SK-N-SH (cell line): ENCODE measurements at places on chromosomes 6 and 20.

DNA sequence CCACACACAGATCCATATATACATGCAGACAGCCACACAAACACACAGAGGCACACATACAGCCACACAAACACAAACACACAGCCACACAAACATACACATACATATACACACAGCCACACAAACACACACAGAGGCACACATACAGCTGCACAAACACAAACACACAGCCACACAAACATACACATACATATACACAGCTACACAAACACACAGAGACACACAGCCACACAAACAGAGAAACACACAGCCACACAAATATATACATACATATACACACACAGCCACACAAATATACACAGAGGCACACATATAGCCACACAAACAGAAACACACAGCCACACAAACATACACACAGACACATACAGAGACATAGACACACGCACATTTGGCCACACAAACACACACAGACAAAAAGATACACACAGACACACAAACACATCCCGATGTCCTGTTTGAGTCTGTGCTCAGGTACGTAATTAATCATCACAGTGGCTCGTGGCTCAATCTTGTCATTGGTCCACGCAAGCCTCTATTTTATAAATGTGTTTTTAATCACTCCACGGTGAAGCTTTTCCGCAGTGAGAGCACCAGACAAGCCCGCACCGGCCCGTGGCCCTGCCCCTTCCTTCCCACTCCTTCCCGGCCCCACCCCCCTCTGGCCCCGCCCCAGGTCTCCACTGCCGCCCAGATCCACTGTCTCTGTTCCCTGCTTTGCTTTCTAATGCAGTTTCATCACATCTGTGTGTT lies 135.3 kb downstream of the CDH4 start:
- peak; percentile 87 for DNase-seq

DNA sequence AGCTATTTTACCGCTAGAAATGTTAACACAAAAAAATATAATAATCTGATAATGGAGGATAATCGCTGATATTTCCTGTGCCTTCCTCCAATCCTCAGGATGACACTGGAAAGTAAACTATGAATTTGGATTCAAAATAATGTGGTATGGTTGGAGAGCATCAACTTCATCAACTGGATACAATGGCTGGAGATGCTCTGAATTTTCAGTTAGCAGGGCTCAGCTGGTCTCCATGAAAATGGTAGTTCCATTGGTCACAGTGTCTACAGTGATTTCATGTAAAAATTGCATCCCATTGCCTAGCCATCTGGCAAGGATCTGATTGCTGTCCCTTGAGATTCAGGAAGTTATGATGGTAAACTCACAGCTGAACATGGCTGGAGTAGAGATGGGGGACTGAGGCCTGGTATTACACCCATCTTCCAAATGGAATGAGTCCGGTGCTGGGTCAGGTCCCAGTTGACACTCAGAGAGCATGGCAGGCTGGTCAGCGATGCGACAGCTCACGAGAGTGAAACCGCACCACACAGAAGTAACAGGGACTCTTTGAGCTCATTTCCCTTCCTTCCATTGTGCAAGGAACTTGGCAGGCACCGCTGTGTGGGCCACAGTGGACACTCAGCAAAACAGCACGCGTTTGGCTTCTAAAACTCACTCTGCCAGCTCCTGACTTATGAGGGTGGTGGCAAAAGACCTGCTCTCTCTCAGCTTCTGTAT lies 142.4 kb upstream of the TNFAIP3 start:
- no peak for DNase-seq

- no peak for DNase-seq
Measured at GRCh38 chr20:25220810-25221591, 25.5 kb downstream of the ENTPD6 start.

- DNase-seq: no peak
Measured at GRCh38 chr6:30061858-30062458, 893 bp downstream of the POLR1H start.

GRCh38 chr6:100382031-100382430 lies 82.7 kb downstream of the SIM1 start:
- DNase-seq: no peak

DNA sequence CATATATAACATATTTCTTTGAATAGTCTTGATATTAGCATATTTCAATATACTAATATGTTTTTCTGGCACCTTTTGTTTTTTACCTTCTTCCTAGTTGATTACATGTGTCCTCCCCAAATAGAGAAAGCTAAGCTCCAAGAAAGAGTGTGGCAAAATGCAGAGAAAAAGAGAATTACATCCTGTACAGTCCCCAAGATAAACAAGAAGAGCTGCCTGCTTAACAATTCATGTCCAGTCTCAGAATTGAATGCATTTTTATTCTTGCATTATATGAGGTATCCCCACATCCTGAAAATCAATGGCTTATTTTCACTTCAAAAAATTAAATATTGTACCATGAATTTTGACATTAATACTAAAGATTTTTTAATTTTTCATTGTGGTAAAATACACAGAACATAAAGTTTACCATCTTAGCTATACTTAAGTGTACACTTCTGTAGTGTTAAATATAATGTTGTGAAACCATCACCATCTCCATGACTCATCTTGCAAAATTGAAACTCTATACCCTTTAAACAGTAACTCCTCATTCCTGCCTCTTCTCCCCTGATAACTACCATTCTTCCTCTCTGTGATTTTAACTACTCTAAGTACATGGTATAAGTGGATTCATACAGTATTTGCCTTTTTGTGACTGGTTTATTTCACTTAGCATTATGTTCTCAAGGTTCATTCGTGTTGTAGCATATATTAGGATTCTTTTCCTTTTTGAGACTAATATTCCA lies 490.3 kb downstream of the COL12A1 start:
- DNase-seq: no peak

DNA sequence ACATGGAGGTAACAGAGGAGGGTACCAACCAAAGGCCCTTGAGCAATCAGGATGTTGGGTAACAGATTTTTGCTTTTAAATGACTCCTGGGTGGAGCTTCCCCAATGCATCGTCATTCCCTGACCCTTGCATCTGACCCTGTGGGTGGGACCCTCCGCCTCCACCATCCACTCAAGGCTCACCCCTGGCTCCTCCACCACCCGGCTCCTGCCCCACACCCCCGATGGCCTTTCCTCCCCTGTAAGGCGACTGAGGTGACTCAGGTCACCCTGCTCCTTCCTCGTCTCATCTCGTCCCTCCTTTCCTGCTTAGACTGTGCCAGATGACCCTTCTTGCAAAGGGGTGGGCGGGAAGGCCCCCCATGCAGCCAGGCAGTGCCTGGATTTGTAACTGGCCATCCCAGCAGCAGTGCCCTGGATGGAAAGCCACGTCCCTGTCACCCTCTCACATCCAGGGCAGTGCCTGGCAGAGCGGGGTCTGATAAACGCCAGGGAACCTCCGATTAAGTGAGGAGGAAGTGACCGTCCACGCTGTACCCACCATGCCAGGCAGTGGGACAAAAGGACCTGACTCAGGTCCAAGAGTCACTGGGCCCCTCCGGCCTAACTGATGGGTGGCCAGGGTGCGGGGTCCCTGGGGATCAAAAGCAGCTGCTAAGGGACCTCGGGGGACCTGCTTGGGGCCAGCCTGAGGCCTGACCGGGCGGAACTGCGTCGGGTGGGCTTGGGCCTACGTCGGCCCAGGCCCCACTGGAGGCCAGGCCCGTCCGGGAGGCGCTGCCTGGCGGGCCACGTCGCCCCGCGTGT lies 624 bp upstream of the NPEPL1 start:
- DNase-seq: no peak

DNA sequence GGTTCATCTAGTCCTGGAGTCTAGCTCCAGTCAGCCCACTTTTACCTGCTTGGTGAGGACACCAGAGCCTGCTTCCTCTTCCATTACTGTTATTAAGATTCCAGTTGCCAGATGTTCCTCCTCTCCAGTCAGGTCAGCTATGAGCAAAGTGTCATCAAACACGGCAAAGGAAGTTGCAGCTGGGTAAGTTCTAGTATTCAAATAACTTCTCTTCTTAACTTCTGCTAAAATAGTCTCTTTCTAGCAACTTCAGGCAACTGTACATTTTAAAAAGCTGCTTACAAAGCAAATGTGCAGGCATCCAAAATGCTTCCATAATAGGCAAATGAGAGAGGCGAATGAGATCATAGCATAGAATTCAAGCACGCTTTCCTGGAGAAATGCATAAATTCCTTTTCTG lies 18.4 kb upstream of the MRPS18A start:
- no peak for DNase-seq

- peak; percentile 78 for DNase-seq
Measured at GRCh38 chr20:47205577-47206123, 150.8 kb downstream of the ZMYND8 start.

GRCh38 chr6:102402635-102403329 lies 1009.3 kb downstream of the GRIK2 start:
- DNase-seq: no peak
